ENCODE measurements at places on chromosomes 4 and X.

DNA sequence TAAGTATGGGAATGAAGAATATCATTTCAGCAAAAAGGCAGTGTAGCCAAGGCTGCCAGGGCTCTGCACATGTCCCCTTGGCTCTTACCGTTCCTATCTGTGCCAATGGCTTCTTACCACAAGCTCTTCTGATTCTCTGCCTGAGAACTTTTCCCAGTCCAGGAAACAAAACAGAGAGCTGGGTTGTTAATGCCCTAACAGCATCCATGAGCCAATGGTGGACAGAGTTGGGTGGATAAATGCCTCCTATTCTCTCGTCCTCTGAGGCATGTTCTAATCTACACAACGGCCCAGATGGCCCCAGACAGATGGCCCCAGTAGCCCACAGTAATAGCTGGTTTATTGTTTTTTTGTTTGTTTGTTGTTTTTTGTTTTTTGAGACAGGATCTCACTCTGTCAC lies 28.0 kb downstream of the SCD5 start:
- no peak for DNase-seq

GRCh38 chrX:39953879-39954278 lies 143.9 kb downstream of the BCOR start:
- DNase-seq, result no peak

DNA sequence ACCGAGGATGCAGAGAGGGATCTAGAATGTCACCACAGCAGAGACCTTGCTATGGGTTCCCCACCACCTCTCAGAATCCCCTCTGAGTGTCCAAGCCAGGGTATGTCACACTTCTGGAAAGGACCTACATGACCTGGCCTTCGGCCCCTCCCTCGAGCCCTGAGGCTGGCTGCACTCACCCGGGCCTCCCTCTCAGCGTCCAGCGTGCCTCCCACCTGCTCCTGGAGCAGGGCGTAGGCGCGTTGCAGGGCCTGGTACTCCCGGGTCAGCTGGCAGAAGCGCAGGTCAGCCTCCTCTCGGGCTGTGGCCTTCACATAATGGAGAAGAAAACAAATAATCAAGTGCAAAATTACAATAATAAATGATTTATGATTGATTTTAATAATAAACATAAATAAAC lies 43.9 kb upstream of the C4orf50 start:
- DNase-seq, result no peak

DNA sequence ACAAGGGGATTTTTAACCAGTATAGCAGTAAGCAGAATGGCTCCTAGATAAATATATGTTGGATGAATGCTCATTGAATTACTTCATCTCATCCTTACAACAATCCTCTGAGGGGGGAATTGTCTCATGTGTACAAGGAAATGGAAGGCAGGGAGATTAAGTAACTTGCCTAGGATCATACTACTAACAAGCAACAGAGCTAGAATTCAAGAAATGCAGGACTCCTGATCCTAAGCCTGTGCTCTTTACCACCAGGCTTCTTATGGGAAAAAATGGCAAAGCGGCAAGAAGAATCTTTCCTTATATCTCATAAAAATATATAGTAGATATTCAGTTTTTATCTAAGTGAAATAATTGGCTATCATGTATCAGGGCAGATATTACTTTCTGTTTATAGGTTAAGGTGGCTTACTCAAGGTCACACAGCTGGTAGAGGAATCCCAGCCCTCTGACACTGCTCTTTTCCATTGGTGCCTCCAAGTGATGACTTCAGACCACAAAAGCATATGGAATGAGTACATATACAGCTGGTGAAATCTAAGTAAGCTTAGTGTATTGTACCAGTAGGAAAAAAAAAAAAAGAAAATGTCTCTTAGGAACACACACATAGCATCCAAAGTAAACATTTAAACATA lies 2.1 kb downstream of the ABHD18 start:
- no peak for DNase-seq

DNA sequence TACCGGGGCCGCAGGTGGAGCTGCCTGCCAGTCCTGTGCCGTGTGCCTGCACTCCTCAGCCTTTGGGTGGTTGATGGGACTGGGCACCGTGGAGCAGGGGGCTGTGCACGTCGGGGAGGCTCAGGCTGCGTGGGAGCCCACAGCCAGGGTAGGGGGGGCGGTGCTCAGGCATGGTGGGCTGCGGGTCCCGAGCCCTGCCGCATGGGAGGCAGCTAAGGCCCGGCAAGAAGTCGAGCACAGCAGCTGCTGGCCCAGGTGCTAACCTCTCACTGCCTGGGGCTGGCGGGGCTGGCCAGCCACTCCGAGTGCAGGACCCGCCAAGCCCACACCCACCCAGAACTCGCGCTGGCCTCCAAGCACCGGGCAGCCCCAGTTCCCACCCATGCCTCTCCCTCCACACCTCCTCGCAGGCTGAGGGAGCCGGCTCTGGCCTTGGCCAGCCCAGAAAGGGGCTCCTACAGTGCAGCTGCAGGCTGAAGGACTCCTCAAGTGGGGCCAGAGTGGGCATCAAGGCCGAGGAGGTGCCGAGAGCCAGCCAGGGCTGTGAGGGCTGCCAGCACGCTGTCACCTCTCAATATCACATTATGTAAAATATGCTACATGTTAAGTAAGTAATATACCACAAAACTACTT lies 104.1 kb downstream of the COX7B2 start:
- no peak for DNase-seq

DNA sequence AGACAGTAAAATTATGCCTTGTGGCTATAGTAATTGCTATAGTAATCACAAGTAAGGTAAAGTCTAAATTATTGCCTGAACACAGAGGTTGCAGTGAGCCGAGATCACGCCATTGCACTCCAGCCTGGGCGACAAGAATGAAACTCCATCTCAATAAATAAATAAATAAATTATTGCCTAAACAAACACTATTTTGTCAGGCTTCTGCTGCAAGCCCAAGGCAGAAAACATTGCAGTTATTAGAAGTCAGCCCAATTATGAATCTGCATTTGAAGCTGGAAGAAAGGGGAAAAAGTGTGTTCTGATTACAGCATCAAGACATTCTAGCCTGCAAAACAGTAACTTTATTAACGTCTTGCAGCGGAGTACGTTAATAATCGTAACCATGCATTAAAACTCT lies 17.1 kb downstream of the HSD17B13 start:
- DNase-seq, result no peak

- no peak for DNase-seq
Measured at GRCh38 chr4:127781300-127782024, 660 bp upstream of the HSPA4L start.

- no peak for DNase-seq
Measured at GRCh38 chrX:23286731-23287130, 47.9 kb upstream of the PTCHD1 start.

GRCh38 chr4:20618731-20619130 lies 81.5 kb upstream of the PACRGL start:
- no peak for DNase-seq

GRCh38 chrX:103536732-103537131 lies 17.4 kb upstream of the RAB40A start:
- no peak for DNase-seq

- DNase-seq, result no peak
Measured at GRCh38 chrX:110180928-110181310, 137.0 kb downstream of the AMMECR1 start.

GRCh38 chr4:27844376-27844775 lies 983.7 kb downstream of the STIM2 start:
- no peak for DNase-seq

GRCh38 chrX:138748480-138748879 lies 37.0 kb upstream of the FGF13 start:
- no peak for DNase-seq

DNA sequence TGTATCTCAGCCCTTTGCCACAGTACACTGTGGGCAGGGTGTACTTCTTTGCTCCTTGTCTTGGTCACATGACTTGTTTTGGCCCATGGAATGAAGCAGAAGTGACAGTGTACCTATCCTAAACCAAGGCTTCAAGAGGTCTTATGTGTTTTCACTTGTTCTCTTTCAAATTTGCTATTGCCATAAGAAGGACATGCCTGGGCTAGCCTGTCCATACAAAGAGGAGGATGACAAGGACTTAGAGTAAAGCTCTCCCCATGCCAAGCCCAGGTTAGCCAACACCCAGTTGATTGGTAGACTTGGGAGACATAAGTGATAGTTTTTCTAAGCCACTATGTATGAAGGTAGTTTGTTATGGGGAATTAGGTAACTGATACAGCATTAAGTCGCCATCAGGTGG lies 141.1 kb upstream of the MID1 start:
- DNase-seq, result no peak

DNA sequence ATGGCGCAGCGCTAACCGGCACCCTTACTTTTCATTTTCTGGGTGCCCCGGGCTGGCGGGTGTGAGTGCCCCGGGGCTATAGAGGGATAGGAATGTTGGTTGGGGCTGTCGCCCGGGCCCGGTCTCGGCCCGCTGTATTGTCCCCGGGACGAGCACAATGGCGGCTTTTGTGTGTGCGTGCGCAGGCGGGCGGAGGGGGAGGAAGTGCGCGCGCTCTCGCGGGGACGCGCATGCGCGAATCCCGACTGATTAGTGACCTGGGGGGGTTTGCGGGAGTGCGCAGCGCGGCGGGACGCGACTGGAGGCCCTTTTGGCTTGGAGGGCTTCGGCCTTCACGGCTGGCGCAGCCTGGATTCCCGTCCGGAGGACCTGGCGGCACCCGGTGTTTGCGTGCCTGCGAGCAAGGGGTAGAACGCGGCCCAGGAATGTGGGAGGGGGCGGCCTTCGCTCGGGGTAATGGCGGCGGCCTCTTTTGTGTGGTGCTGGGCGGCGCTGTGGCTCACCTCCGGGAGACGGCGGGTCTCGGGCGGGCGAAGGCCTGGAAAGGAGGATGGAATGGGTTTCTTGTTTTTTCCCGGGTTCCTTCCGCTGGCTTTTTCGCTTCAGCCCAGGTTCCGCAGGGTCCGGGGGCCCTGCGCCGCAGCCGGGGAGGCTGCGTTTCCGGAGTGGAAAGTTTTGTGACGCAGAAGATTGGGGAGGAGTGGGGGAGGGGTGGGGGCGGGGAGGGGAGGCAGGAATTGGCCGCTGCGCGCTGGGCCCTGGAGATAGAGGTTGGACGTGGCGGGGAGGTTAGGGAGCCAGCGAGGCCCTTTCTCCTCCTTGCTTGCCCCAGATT lies 618 bp downstream of the DDX3X start:
- DNase-seq, result peak; percentile 90

DNA sequence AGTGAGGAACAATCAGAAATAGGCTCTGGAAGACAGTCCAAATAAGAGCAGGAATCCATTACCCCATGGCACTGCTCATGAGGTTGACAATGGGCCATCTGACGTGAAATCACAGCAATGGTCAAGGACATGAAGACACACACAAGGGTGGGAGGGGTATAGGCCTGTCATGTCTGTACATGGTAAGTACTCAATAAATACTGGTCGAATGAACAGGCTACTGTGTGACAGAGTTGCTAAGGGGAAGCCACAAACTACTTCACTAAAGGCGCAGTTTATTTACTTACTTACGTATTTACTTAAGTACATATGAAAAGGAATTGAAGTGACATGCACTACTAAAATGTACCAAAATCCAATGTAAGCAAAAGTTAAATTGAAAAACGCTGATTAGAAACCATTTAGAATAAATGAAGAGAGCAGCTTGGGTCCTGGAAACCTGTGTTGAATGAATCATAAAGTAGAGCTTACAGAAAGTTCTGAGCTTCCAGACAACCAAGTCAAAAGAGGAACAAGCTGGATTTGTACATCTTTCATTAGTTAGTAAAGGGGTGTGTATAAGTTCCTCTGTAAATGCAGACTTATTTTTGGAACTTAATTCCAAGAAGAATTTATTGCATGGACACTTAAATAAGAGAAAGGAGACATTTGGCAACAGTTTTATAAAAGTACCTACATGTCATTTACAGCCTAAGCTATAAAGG lies 32.7 kb downstream of the ALPK1 start:
- DNase-seq, result no peak

- DNase-seq, result no peak
Measured at GRCh38 chr4:145418739-145419138, 62.9 kb upstream of the SMAD1 start.

DNA sequence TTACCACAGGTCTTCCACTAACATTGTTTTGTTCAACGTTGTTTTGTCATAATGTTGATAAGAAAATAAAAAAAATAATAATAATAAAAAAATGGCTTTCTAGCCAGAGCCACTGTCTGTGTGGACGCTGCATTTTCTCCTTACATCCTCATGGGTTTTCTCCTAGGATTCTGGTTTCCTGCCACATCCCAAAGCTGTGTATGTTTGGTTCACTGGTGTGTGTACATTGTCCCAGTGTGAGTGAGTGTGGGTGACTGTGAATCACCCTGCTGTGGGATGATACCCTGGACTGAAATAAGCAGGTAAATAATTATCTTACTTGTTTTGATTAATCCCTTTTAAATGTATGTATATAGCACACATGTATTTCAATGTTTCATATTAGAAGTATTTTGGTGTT lies 2154.4 kb upstream of the AGA start:
- DNase-seq, result no peak

- DNase-seq, result no peak
Measured at GRCh38 chrX:69424161-69424560, 80.0 kb upstream of the NALF2 start.

GRCh38 chr4:185204238-185204910 lies 574 bp upstream of the CFAP97 start:
- DNase-seq, result no peak

DNA sequence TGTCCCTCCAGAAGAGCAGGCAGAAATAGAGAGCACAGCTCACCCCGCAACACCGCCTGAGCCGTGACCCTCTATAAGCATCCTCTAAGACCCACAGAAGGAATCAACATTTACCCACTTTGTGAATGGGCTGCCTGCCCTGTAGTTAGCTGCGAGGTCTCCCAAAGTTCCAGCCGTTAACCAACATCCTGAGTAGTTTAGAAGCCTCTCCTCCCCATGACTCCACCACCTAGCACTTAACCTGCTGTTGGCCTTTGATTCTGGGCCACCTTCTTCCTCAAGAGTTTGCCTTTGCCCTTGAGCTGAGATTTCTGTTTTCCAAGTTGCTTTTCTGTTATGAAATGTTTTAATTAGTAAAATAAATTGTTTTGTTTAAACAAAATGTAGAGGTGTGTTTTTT lies 75.8 kb downstream of the NUDT10 start:
- no peak for DNase-seq

- DNase-seq, result no peak
Measured at GRCh38 chrX:79371640-79372039, 4.5 kb upstream of the ITM2A start.

- DNase-seq, result no peak
Measured at GRCh38 chr4:40224432-40224831, 27.6 kb downstream of the RHOH start.

DNA sequence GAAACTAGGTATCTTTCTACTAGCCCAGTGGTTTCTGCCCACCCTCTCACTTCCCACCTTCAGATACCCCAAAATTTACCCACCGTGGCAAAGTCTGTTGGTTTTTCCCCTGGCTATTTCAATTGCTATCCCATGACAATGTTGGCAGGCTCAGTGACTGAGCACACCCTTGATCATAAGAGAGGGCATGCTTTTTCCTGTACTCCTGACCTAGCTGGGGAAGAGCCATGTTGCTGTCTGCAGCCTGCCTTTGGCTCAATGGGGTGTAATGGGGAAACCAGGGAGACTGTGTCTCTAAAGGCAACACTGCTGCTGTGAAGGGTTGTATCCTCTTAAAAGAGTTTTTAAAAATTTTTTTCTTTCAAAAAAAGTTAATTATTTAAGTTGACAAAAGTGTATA lies 90.4 kb upstream of the CITED1 start:
- no peak for DNase-seq

GRCh38 chrX:118423558-118423957 lies 72.1 kb upstream of the DOCK11 start:
- no peak for DNase-seq

GRCh38 chrX:129445436-129445835 lies 77.9 kb downstream of the SMARCA1 start:
- no peak for DNase-seq

- DNase-seq, result no peak
Measured at GRCh38 chrX:27878862-27879261, 71.1 kb downstream of the MAGEB10 start.

Measured in activated effector memory CD4-positive, alpha-beta T cell treated with anti-CD3 and anti-CD28 coated beads, Interleukin-2, amount 50 U/mL, for 16 hours (primary cell).